MM.1S (cell line): ENCODE measurements at places on chromosomes 7 and 10.

GRCh38 chr10:79072041-79072441, 3.3 kb downstream of the ZMIZ1 start:
- DNase-seq: no peak

GRCh38 chr7:73907554-73908122, 46.7 kb downstream of the TMEM270 start:
- DNase-seq: no peak

DNA sequence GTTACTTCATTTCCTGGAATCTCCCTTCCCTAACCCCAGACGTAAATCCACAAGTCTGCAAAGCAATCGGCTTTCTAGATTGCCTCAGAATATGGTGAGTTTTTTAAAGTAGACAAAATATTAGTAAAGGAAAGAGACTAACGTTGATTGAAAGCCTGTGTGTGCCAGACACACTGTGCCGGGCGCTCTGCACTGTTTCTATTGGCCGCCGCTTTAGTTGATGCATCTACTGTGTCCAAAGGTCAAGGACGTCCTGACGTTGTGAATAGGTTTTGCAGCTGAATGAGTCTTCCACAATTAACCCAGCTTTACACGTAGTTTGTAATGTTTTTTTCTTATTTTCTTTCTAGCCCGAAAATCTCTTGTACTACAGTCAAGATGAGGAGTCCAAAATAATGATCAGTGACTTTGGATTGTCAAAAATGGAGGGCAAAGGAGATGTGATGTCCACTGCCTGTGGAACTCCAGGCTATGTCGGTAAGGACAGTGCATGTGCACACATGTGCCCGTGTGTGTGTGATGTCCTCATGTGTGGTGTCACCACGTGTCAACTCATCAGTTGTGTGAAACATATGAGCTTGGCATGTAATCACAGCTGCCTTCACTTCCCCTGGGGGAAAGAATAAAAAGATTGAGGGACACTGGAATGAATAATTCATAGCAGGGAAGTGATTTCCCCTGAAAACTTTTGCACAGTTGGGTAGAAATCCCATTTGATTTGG, 232.0 kb downstream of the CCDC3 start:
- DNase-seq: no peak

DNA sequence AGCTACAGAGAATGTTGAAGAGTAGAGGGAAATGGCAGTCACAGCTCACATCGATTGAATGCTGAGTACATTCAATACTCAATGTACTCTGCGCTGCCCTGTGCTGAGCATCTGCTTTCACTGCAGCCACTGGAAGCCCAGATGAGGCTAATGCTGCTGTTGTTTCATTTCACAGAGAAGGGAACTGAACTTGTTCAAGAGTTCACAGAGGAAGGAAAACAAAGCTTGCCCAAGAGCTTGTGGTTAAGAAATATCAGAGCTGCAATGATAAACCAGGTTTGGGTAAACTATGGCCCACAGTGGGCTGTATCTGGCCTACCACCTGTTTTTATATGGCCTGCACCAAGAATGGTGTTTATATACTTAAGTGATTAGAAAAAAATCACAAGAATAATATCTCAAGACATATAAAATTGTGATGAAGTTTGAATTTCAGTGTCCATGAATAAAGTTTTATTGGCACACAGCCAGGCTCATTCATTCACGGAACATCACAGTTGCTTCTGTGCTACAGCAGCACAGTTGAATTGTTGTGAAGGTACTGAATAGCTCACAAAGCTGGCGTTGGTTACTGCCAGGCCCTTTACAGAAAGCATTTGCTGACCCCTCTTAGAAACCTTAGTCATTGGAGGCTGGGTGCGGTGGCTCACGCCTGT, 64.1 kb downstream of the CFAP58 start:
- no peak for DNase-seq

GRCh38 chr10:33410096-33410859, 75.8 kb upstream of the NRP1 start:
- no peak for DNase-seq
